ENCODE measurements at places on chromosomes 3 and 15.

DNA sequence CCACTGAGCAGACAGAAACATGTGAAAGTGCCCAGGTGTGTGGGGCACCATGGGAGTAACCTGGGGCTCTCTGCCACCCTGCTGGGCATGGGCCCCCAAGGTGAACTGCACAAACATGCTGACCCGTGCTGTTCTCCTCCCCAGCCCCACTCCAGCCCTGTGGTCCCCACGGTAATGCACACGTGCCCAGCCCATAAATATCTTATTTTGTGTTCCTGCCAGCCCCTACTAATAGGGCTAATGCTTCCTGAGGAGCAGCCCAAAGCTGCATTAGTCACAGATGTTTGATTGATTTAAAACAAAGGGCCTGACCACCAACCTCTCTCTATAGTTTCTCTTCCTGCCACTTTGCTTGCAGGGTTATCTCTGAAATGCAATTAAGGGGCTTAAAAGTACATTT is 95.4 kb downstream of the ABHD5 start:
- DNase-seq, result no peak

DNA sequence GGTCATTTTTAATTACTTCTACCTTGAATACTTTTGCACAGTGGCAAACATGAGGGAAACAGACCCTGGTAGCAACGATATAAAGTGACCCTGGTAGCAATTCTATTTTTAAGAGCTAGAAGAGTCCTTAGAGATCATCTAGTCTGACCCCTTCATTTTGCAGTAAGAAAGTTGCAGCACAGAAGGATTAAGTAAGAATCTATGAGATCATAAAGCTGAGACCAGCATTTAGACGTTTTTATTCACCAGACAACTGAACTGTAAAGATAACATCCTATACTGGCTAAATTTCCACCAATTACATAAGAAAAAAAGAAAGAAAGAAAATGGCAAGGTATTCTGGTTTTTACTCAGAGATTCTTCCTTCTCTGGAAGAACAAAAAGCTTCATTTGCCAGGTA is 49.9 kb downstream of the LRRFIP2 start:
- no peak for DNase-seq

- DNase-seq, result no peak
Measured at GRCh38 chr3:128182656-128183055, 29.4 kb downstream of the EEFSEC start.

DNA sequence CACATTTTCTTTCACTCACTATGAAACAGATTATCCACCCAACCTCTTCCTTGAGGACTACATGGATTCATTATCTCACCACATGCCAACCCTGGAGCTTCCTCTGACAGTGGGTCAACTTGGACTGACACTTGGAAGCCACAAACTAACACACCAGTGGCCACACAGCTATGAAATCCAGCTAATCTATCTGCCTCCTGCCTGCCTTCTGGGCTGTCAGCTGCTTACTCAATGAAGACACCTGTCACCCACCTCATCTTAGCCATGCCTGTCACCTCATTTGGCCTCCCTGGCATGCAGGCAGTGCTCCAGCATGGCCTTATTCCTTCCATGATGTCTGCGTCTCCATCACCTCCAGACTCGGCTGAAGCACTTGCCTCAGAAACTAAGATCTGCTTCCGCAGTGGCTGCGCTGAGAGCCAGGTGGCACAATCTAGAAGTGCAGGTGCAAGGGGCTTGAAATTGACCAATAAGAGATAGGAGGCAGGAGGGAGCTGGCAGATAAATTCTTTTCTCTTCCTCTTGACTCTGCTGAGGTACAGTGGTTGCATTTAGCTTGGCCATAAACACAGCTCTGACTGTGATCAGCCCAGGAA is 105.2 kb upstream of the RNF7 start:
- peak; percentile 35 for DNase-seq

DNA sequence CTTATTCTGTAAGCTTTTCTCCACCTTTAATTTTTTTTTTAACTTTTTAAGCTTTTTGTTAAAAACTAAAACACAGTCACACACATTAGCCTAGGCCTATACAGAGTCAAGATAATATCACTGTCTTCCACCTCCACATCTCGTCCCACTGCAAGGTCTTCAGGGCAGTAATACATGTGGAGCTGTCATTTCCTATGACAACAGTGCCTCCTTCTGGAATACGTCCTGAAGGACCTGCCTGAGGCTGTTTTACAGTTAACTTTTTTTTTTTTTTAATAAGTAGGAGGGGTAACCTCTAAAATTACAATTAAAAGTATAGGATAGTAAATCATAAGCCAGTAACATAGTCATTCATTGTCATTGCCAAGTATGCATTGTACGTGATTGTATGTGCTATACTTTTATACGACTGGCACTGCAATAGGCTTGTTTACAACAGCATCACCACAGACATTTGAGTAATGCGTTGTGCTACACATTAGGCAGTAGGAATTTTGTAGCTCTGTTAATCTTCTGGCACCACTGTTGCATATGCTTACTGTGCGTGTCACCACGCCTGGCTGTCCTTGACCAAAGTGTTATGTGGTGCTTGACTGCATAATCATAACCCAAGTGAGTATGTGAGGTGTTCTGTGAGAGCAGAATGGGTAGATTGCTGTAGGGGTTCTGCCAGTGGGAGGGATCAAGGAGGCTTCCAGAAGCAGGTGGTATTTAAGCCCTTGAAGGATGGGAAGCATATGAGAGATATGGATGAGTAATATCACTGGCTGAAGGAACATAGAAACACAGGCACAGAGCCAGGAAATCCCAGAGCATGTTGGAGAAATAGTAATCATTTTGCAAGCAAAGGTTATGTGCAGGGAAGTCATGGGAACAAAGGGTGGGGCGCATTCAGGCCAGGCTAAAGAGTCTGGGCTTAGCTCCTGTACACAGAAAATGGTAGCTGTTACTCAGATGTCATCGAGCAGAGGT is 18.3 kb downstream of the FBXO22 start:
- no peak for DNase-seq

- no peak for DNase-seq
Measured at GRCh38 chr15:39595338-39596221, 14.7 kb downstream of the THBS1 start.

Measured in NCI-H510A treated with DMSO at 0.1 percent for 48 hours (cell line).